CD4-positive, alpha-beta T cell treated with Interleukin-10 for 1 hour (primary cell): ENCODE measurements at places on chromosomes 12 and 14.
A peak's percentile ranks its signal among the peaks of the same experiment; 100 is the strongest.

DNA sequence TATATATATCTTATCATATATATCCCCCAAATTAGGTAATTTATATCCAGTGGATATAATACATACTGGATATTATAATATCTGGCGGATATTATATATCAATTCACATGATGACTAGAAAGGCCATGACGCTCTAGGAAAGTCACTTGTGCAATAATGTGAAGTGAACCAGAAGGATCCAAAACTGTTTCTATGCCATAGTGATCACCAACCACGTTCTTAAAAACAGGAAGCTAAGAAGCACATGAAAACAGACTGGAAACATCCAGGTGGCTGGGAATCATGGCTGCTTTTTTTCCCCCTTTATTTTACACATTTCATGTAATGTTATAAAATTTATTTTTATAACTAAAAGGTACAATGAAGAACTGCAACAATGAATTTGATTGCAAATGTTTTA is 1.4 kb downstream of the GUCY2C start:
- no peak for DNase-seq

DNA sequence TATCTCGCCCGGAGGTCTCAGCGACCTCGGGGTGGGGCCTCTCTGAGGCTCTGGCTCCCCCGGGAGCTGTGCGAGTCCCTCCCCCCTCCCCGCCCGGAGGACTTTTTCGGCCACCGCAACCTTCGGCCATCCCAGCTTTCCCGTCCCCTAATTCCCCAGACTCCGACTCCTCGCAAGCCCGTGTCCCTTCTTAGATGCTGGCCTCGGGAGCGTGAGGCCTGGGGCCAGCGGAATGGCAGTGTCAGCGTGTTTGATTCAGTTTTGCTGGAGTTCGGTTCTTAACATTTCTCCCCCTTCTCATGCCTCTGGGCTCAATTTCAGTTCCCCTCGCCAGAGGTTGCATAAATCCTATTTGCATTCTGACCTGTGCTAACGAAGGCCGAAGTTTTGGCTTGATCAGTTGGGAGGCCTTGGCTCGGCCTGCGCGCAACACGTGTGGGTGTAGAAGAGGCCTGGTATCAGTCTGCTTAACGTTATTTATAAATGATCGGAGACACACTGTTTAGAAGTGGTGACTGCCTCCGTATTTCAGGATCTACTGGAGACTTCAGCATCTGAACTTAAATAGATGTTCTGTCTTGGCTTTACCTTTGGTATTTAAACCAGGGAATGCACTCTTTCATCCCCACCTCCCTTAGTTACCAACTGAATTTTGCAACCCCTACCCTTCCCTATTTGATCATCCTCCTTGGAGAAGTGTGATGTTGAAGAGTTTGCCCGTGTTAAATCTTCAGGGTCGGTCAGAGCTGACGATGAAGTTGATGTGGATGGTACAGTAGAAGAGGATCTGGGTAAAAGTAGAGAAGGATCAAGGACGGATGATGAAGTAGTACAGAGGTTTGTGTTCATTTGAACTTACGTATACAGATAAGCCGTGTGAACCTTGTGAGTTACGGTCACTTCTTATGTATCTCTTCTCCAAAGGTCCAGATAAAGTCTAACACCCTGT is 851 bp downstream of the HSP90B1 start:
- DNase-seq: peak; percentile 26

DNA sequence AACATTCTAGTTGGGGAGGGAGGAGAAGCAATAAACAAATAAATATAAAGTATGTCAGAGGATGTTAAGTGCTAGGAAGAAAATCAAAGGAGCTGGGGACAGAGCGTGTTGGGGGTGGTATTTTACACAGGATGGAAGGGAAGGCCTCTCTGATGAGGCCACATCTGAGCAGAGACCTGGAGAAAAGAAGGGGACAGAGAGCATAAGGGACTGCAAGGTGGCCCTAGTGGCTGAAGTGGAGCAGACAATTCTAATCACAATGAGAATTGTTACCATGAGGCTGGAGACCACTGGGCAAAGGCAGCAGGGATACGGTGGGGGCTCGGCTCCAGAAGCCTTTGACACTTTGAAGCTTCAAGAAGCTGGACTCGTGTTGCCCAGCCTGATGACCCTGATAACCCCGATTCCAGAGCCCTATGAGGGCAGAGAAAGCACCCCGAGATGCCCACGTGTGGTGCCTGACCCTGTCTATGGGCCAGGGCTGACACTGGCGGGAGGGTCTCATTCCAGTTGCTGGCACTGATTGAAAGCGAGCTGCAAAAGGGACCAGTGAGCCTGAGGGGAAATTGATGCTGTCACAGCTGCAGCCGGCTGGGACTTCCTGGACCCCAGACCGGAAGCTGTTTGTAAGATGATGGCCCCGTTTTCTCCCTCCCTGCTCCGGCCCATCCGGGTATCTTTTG is 169.1 kb downstream of the RBM19 start:
- no peak for DNase-seq

DNA sequence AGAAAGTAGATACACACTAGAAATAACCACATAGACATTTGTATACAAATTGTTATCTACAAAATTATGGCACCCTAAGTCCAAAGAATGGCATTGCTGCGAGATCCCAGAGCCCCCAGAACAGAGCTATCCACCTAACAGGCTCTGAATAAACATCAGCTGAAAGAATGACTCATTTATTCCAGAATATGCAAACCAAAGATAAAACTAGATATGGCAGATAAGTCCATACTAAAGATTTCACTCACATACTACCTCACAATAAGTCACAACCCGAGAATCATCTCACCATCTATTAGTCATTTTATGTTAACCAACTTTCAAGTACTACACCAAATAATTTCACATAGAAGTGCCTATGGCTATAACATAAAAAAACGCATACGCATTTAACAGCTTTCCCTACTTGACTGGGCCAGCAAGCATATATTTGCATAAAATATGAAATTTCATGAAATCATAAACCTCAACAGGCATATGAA is 5.6 kb downstream of the CNIH1 start:
- peak; percentile 6 for DNase-seq

DNA sequence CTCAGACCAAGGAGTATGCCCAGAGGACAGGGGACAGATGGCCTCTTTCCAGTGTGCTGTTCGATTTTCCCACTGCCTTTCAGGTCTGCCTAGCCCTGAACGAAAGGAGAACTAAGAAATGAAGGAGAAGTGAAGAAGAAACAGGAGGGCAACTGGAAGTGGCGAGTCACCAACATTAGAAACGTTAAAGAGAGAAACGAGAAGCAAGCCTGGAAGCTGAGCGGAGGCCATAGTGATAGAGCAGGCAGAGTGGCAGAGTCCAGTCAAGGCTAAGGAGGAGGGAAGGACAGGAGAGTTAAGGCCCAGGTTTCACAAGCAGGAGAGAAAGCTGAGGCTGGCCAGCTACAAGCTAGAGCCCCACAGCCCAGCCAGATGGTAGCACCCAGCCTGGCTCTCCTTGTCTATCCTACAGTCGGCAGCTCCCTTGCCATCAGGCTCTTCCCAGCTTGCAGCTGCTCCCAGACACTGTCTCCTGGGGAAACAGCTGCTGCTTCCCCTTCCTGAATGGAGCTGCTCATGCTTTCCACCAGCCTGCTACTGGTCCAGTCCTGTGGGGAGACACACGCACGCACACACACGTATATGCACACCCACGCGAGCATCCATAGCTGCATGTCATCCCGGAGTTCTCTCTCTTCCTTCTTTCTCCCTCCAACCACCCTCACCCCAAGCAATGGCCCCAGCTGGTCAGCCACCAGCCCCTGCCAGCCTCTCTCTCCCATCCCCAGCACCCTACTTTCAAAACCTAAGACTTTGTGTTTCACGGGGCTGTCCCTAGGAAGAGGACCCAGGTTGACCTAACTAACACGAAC is 139.7 kb upstream of the CCND2 start:
- DNase-seq: no peak
